A549 treated with GW870086 at 1 μM for 4 hours (cell line): ENCODE measurements at places on chromosomes 12 and 14. TPM values are rescaled to one million over a fixed set of nuclear protein-coding genes. Genes with fewer than 3 reads are reported as not detected.

LRRC43 gene
- total RNA-seq = 0.26 to 0.36 TPM in 2 of 5 replicates, not detected in the others

KRT7 gene
- total RNA-seq = 4,163 to 5,096 TPM (median 4,633 TPM) in 5 replicates

ATP6V1D gene
- 69.1 to 107 TPM (median 72.2 TPM) in 5 replicates for total RNA-seq

ENDOU gene
- not detected in 5 replicates for total RNA-seq

CFAP251 gene
- total RNA-seq = 1.4 to 2.3 TPM (median 1.5 TPM) in 5 replicates

SERPINA6 gene
- 0.93 to 1.5 TPM (median 1.2 TPM) in 5 replicates for total RNA-seq

KRT79 gene
- total RNA-seq = 0.09 to 0.20 TPM in 2 of 5 replicates, not detected in the others

P2RX2 gene
- total RNA-seq = 0.12 TPM in 1 of 5 replicates, not detected in the others

HOXC9 gene
- total RNA-seq = 9.4 to 15.9 TPM (median 11.8 TPM) in 5 replicates

ANO4 gene
- total RNA-seq = 0.12 to 0.20 TPM (median 0.15 TPM) in 4 of 5 replicates, not detected in the other

TMCC3 gene
- total RNA-seq = 0.88 to 1.8 TPM (median 1.2 TPM) in 5 replicates

ANO2 gene
- 0.05 TPM in 1 of 5 replicates, not detected in the others for total RNA-seq

ANG gene
- total RNA-seq = 8.0 to 12.4 TPM (median 10.5 TPM) in 5 replicates

OTOGL gene
- total RNA-seq = not detected in 5 replicates

PIK3C2G gene
- total RNA-seq = not detected in 5 replicates

PPP4R4 gene
- 0.22 to 0.51 TPM (median 0.38 TPM) in 5 replicates for total RNA-seq

LRTM2 gene
- total RNA-seq = 0.03 to 0.05 TPM in 2 of 5 replicates, not detected in the others

MARCHF9 gene
- 5.5 to 7.7 TPM (median 6.9 TPM) in 5 replicates for total RNA-seq

ATF7 gene
- 17.7 to 20.4 TPM (median 18.5 TPM) in 5 replicates for total RNA-seq

GPHN gene
- 10.6 to 15.2 TPM (median 11.5 TPM) in 5 replicates for total RNA-seq

BTBD7 gene
- 8.9 to 13.1 TPM (median 11.6 TPM) in 5 replicates for total RNA-seq

PELI2 gene
- total RNA-seq = 0.72 to 1.3 TPM (median 0.93 TPM) in 5 replicates

TC2N gene
- 0.30 to 0.70 TPM (median 0.55 TPM) in 5 replicates for total RNA-seq

BCL7A gene
- 9.6 to 12.2 TPM (median 11.6 TPM) in 5 replicates for total RNA-seq

CYP46A1 gene
- 0.07 to 0.42 TPM (median 0.16 TPM) in 5 replicates for total RNA-seq

CLECL1 gene
- total RNA-seq = not detected in 5 replicates
